ENCODE measurements at places on chromosomes 5 and 9.

GRCh38 chr5:80106916-80107315 lies 71.8 kb downstream of the THBS4 start:
- no peak for DNase-seq

DNA sequence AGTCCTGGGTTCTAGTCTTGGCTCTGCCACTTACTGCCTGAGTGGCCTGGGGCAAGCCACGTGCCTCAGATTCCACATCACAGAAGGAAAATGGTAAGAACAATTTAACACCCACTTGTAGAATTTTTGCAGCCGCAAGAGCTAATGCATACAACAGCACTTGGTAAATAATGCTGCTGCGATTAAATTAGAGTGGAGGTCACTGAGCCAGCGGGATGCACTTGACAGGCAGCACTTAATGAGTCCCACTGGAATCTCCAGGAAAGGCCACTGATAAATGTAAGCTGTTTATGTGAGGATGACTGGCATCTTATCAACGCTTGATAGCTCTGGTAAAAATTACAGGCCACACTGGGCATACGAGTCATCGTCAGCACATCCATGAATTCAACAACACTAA lies 59.4 kb upstream of the UBTD2 start:
- no peak for DNase-seq

DNA sequence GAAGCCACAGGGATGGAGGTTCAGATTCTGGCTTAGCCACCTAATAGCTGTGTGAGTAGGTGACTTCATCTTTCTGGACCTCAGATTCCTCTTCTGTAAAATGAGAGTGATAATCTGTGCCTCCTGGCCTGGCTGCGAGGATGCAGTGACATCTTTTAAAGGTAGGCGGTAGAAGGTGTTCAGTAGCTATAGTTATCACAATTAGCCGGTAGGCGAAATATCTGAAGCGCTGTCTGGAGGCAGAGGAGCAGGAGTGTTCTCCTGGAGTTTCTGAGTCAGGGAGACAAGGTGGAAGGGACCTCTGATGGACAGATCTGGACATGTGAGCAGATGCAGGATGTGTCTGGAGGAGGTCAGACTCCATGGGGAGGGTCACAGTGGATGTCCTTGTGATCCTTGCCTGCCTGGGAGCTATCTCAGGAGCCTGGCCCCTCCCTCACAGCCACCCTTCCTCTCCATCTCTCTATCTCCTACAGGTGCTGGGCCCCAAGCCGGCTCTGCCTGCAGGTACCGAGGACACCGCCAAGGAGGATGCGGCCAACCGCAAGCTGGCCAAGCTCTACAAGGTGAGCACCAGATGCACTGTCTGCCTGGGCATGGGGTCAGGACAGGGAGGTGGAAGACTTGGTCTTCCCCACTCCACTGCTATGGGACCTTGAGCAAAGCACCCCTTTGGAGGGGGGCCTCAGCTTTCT lies 45.6 kb downstream of the GSN start:
- no peak for DNase-seq

- DNase-seq = no peak
Observed at GRCh38 chr5:33010846-33011245, 299.7 kb downstream of the NPR3 start.

- no peak for DNase-seq
Observed at GRCh38 chr5:59356813-59357380, 536.6 kb downstream of the PDE4D start.
